Activated naive CD4-positive, alpha-beta T cell treated with anti-CD3 and anti-CD28 coated beads for 36 hours (primary cell): ENCODE measurements at places on chromosomes 7 and 10.

- DNase-seq, result no peak
Observed at GRCh38 chr7:11714205-11714604, 117.8 kb downstream of the THSD7A start.

- DNase-seq, result no peak
Observed at GRCh38 chr7:108541478-108541877, 15.5 kb upstream of the PNPLA8 start.

- no peak for DNase-seq
Observed at GRCh38 chr7:45032421-45032820, 32.4 kb downstream of the CCM2 start.

- no peak for DNase-seq
Observed at GRCh38 chr7:139455789-139456188, 27.7 kb downstream of the KLRG2 start.

GRCh38 chr10:89646889-89647657 is 2.0 kb upstream of the PANK1 start:
- DNase-seq, result no peak

GRCh38 chr10:127151541-127151940 is 44.9 kb downstream of the INSYN2A start:
- DNase-seq, result no peak

GRCh38 chr10:22489467-22489866 is 144.2 kb downstream of the SPAG6 start:
- DNase-seq, result no peak

- DNase-seq, result no peak
Observed at GRCh38 chr7:81574723-81575326, 195.0 kb downstream of the HGF start.

DNA sequence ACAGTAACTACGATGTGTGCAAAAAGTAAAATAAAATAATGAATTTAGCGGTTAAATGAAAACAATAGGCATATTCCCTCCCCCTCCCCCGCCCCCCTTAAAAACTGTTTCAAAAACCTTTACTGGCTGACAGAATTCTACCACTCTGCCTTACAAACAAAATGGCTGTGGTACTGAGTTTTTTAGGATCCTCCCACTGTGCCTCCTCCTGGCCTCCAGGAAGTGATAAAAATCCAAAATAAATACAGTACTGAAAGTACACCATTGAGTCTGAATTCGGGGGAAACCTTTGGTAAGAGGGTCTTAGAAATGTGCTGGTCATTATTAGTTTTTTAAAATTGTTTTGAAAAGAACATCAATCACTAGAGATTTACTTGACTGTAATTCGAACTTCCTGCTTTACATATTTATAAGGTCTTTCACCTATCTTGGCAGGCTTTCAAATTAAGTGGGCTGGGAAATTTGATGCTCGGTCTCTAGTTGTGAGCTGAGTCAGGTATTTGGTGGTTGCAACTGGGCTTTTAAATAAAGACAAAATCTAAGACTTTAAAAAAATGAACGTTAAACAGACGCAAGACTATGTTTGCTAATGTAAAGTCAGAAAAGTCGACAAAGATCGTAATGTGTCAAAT is 32.5 kb upstream of the EPC1 start:
- peak; percentile 31 for DNase-seq

GRCh38 chr7:72272479-72272878 is 139.7 kb downstream of the CALN1 start:
- no peak for DNase-seq

DNA sequence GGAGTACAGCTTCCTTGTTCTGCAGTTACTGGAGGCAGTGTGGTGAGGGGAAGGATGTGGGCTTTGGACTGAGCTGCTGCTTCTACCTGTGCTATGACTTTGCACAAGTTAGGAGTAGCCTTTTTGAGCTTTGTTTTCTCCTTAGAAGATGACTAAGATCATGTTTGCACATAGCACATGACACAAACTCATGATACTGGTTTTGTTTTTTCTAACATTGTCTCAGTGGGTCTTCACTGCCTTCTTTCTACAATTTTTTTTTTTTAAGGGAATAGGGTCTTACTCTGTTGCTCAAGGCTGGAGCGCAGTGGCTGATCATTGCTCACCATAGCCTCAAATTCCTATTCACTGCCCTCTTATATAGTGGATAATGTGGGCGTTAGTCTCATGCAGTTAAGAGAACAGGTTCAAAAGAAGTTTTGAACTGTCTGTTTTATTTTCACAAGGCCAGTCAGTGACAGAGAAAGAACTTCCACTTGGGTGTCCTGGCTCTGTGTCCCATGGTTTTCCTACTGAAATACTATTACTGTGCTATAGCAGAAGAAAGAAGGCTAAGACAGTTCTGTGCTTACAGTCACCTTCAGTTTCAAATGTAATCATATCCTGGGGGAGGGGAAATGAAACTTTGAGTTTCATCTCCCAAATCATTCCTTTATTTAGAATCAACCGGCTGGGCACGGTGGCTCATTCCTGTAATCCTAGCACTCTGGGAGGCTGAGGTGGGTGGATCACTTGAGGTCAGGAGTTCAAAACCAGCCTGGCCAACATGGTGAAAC is 72.0 kb downstream of the KAT6B start:
- DNase-seq, result peak; percentile 70

- no peak for DNase-seq
Observed at GRCh38 chr7:153099235-153099634, 339.7 kb downstream of the ACTR3B start.

DNA sequence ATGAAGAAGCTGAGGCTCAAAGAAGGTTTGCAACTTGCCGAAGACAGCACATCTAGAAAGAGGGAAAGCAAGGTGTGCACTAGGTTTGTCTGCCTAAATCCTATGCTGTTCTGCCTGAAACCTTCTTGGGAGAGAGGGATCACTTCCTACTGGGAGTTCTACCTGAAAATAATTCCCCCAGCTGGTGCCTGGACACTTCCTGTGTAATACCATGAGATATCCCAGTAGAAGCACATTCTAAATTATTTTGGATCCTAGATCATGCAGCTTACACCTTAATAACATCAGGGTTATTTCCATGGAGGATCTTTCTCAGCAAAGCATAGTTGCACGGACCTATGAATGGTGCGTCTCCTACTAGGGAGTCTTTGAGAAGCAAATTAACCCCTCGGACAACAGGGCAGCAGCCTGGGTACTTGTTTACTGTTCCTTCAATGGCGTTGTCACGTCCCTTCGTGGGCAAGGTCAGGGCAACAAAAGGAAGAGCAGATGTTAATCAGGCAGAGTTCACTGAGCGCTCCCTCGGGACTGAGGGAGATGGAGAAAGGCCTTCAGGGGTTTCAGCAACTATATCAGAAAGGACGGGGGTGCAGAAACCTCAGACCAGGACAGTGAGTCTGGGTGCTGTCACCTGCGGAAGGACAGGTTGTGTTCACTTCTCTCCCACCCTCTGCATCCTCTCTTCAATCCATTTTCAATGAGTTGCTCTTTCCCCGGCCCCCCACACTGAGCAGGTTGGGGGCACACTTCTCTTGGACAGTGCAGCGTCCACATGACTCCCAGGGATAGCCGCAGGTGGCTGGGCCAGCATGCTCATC is 44.0 kb downstream of the OAT start:
- no peak for DNase-seq

DNA sequence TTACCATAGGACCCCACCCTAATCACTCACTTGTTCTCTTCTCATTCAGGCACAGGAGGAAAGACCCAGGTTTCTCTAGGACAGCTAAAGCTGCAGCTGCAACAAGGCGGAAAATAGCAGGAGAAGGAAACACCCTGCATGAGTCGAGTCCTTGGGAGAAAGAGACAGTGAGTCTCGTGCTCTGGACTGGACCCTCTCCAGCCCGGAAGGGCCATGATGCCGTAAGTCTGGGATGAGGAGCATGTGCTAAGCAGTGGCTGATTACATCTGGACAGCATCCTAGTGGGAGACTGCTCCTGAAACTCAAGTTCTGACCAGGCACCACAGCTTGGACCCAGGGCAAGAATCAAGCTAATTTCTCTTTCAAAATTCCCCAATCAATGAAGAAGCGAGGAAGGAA is 39.4 kb downstream of the FBXW4 start:
- no peak for DNase-seq

GRCh38 chr10:75452997-75453396 is 21.6 kb downstream of the LRMDA start:
- DNase-seq, result no peak

- no peak for DNase-seq
Observed at GRCh38 chr7:90231304-90231703, 13.7 kb upstream of the CFAP69 start.

DNA sequence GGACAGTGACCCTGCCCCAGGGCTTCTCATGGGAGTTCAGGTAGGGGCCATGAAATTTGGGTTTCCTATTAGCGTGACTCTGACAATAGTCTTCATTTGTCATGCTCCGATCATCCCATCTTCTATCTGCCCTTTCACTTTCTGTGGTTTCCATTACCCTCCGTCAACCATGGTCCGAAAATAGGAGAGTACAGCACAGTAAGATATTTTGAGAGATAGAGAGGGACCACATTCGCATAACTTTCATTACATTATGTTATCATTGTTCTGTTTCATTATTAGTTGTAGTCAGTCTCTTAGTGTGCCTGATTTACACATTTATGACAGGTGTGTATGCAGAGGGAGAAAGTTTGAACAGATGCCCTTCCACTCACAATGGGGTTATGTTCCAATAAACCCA is 649.2 kb downstream of the SDK1 start:
- DNase-seq, result no peak

DNA sequence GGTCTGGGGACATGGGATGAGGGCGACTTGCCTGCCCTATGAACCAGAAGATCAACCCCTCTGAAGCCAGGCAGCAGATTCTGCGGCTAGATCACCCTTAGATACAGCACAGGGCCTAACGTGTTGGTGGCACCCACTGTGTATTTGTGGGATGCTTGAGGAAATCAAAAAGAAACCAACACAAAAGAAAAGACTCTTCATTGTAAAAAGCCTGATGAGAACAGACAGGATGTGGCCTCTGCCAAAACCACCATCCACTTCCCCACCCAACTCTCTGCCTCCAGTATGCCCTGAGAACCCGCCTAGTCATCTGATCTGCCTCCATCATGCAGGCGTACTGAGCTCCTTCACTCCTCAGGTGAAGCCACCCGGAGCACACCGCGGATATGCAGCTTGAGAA is 97.2 kb upstream of the INSYN2A start:
- peak; percentile 80 for DNase-seq

GRCh38 chr10:88343761-88344484 is 239.2 kb downstream of the RNLS start:
- DNase-seq, result no peak

DNA sequence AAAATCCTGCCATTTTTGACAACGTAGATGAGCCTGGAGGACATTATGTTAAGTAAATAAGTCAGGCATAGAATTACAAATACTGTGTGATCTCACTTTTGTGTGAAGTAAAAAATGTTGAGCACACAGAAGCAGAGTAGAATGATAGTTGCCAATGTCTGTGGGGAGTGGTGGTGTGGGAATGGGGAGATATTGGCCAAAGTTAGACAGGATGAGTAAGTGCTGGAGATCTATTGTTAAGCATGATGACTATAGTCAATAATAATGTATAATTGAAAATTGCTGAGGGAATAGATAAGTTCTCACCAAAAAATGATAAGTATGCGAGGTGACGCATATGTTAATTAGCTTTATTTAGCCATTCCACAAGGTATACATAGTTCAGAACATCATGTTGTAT is 92.0 kb downstream of the GPR85 start:
- DNase-seq, result no peak

DNA sequence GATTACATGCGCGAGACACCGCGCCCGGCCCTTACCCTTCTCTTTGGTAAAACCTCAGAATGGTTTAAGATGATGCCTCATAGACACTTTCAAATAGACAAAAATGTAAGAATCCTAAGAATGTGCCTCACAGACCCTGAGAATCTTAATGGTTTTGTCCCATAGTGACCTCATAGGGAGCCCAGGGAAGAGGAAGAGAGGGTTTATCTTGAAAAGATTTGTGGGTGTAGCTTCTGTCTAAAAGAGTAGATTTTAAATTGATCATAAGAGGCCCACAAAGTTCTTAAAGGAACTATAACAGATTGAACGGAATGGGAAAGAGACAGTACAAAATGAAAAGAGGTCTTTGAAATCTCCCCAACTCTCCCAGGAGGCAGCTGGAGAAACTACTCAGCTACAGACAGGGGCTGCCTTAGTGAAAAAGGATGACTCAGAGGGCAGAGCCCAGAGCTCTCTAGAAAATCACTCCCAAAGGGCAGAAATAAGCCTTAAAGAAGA is 220.6 kb downstream of the ADRA2A start:
- no peak for DNase-seq

GRCh38 chr10:124225467-124226270 is 132.3 kb upstream of the CHST15 start:
- peak; percentile 65 for DNase-seq

- peak; percentile 66 for DNase-seq
Observed at GRCh38 chr7:157273208-157274093, 63.4 kb upstream of the DNAJB6 start.

- DNase-seq, result no peak
Observed at GRCh38 chr10:12665501-12665900, 316.2 kb downstream of the CAMK1D start.

- DNase-seq, result no peak
Observed at GRCh38 chr7:39663263-39663662, 39.9 kb downstream of the RALA start.

GRCh38 chr10:124196659-124197058 is 103.3 kb upstream of the CHST15 start:
- no peak for DNase-seq

DNA sequence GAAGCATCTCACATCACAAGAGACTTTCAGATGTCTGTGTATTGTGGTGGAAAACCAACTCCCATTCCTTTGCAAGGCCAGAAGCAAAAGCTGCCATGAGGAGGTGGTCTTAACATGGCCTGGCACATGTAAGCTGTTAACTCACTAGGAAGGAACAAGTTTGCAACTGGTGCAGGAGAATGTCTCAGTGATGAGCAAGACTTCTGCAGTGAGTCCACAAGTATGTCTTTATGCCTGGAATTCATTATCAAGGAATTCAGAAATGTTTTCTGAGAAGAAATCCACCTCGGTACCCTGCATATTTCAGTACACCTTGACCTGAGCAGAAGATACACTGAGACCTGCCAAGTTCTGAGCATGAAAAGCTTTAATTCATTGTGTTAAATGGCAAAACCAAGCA is 1033.1 kb downstream of the NRG3 start:
- no peak for DNase-seq

- no peak for DNase-seq
Observed at GRCh38 chr7:46626261-46626660, 705.2 kb upstream of the IGFBP3 start.

GRCh38 chr10:12214763-12215218 is 18.8 kb downstream of the CDC123 start:
- DNase-seq, result peak; percentile 64

- DNase-seq, result no peak
Observed at GRCh38 chr10:71125749-71126107, 86.6 kb upstream of the UNC5B start.

DNA sequence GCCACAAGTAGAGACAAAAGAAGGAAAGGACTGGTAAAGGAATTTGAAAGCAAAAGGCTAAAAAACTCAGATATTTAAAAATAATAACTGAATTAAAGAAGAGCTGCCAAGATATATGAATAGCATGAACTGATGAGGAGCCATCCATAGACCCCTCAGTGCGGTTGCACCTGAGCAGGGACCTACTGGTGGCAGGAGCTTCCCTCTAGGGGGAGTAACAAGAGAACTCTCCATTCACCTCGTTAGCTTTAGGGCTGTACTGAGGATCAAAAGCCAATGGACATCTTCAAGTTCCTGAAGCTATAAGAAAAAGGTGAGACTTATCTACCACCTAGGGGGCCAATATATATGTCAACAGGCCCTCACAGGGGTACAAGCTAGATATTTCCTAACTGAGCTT is 27.8 kb upstream of the DOCK1 start:
- DNase-seq, result no peak

GRCh38 chr7:154255324-154255723 is 203.1 kb downstream of the DPP6 start:
- no peak for DNase-seq
